ENCODE measurements at places on chromosomes 7 and 10. TPM values are rescaled to one million over a fixed set of nuclear protein-coding genes. Genes with fewer than 3 reads are reported as not detected.

GRCh38 chr10:92965314-92965713 lies 95.3 kb upstream of the CYP26C1 start:
- peak; percentile 67 for DNase-seq

GRCh38 chr7:44736896-44737295 lies 11.8 kb upstream of the ZMIZ2 start:
- no peak for DNase-seq

GRCh38 chr7:11726794-11727155 lies 105.2 kb downstream of the THSD7A start:
- DNase-seq, result peak; percentile 95

DNA sequence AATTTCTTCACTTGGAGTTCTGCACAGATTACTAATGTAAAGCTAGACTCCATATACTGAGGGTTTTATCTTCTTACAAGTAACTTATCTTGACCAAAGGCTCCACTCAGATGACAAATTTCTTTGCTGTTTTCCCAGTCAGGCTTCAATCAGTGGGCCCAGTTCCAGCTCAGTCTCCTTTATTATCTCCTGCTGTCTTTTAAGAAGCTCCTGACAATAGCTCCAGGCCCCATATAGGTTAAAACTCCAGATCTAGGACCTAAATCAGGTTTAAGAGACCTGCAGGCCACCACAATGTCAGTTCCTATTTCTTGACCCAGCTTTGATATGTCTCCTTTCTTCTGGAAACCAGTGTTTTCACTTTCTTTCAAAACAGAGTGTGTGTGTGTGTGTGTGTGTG lies 165.2 kb downstream of the RELN start:
- DNase-seq, result no peak

- no peak for DNase-seq
Measured at GRCh38 chr10:130805635-130806030, 505.9 kb downstream of the TCERG1L start.

DNA sequence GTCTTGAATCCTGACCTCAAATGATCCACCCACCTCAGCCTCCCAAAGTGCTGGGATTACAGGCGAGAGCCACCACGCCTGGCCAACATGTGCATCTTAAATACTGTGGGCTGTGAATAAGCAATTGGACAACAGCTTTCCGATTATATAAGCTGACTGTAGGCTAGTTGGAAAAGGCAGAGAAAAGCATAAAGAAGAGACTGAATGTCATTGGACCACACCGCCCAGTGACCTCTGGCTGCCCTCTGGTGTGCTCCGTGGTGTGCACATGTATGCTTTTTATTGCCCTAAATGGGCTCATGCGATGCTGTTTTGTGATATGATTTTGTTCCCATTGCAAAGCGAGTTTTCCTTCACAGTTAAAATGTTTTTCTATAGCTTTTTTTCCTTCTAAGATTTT lies 15.4 kb upstream of the CSGALNACT2 start:
- peak; percentile 60 for DNase-seq

DNA sequence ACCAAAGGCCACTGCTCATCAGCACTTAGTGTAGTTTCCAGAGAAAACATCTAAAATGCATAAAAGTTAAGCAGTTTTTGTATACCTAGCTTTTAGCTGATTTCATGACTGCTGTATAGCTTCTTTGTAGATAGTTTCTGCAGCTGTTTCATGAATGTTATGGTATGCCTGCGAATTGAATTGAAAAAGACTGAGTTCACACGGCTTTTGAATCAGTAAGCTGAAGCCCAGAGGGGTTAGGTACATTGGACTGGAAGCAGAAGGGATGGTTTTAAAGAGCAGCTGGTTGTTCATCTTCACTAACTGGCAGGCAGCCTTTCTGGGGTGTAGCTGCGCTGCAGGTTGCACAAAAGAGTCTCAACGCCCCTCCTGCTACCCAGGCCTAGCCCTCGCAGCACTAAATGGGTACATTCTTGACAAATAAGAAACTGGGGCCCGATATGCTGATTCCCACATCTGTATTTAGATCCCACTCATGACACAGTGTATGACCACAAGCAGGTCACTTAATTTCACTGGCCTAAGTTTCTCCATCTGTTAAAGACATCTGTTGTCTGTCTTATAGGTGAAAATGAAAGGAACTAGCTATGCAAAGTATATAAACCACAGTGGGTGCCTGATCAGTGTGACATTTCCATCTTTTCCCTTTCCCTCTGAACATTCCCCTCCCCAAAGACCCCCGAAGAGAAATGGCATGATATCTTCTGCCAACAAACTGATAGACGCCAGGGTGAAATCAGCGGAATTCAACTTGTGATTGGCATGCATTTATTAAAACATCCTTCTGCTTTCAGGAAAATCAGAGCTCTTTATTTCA lies 85.9 kb upstream of the AGBL3 start:
- DNase-seq, result peak; percentile 76

GRCh38 chr10:32256613-32257437 lies 90.1 kb downstream of the EPC1 start:
- peak; percentile 52 for DNase-seq

DNA sequence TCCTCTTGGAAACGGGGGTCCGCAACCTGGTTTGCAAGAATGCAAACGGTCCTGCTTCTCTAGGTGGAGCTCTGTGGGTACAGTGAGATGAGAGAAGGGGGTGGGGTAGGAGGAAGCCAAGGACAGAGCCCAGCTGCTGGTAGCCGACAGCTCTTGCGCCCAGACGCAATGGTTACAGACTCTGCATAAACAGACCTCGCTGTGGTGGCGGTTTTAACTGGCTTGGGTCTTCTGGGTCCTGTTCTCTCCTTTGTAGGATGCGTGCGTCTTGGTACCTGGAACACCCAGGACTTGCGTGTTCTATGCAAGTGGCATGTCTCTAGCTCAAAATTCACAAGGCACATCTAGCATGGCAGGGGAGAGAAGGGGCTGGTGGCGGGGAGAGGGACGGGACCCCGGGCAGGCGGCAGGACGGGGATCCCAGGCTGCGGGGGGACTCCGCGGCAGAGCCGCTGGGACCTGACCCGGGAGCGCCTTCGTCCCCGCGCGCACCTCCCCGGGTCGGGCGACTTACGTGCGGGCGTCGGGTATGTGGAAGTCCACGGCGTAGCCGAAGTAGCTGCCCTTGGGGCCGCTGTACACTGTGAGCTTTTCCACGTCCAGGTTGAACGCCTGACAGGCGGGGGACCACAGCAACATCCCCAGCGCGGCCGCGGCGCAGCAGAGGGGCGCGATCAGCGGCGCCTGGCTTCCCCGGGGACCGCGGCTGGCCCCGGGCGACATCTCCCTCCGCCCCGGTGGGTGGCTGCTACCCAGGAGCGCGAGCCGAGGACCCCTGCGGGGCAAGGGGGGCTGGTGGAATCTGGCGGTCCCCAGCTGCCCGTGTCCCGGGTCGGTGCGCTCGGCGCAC lies 448 bp downstream of the ITGA8 start:
- peak; percentile 61 for DNase-seq

DNA sequence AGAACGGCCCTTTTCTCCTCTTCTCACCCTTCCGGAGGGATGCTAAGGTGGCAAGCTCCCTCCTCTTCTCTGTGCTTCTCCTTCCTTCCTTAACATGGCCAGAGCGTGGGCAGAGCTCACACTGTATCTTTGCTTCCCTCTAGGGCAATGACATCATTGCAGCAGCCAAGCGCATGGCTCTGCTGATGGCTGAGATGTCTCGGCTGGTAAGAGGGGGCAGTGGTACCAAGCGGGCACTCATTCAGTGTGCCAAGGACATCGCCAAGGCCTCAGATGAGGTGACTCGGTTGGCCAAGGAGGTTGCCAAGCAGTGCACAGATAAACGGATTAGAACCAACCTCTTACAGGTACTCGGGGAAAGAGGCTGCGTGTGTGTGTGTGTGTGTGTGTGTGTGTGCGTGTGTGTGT lies 36.6 kb downstream of the AP3M1 start:
- DNase-seq, result no peak

GRCh38 chr10:69333205-69333604 lies 54.9 kb downstream of the HK1 start:
- DNase-seq, result no peak

DNA sequence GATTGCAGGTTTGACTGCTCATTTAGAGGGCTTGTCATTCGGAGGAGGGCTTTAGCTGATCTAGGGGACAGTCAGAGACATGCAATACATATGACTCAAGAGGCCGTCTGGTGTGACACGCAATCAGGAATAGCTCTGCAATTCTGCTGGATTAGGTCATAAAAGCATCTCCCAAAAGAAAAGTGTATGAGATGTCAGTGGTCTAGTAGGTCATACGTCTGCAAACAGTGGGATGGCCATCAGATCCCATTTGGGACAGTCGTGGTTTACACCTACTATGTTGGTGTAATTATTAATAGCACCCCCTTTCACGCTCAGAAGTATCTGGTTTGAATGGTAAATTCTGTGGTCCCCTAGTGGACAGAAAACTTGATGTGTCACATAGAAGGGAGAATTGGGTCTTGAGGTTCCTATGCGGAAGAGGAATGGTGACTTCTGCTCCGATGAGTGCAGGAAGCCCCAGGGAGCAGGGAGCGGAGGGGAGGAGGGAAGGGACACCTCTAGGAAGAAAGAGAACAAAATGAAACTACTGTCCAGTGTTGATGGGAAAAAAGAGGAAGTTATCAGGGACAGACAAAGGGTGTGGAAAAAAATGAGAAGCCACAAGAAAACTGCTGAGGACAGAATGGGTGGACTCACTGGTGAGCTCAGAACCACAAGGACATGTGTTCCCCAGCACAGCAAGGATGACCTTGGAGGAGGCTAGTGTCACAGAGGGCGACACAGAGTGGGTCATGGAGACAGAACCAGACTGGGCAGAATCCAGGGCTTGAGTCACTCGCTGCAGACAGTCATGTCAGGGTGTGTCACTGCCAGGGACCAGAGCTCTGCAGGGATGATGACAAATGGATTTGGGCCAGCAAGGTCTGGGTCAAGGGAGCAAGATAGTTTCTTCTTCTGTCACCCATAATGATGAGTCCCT lies 59.9 kb downstream of the MAP3K8 start:
- peak; percentile 78 for DNase-seq

DNA sequence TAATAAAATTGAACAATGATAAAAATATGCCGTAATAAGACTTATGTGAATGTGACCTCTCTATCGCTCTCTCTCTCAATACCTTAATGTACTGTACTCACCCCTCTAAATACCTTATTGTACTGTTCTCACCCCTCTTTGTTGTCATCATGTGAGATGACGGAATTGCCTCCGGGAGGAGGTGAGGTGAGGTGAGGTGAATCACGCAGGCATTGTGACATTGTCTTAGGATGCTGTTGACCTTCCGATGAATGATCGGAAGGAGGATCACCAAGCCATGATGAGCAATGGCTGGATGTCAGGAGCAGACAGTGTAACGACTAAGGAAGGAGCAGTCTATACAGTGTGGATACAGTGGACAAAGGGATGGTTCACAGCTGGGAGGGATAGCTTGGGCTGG lies 87.4 kb upstream of the FAM20C start:
- no peak for DNase-seq

GRCh38 chr7:920351-921070 lies 34.0 kb downstream of the ADAP1 start:
- no peak for DNase-seq

DNA sequence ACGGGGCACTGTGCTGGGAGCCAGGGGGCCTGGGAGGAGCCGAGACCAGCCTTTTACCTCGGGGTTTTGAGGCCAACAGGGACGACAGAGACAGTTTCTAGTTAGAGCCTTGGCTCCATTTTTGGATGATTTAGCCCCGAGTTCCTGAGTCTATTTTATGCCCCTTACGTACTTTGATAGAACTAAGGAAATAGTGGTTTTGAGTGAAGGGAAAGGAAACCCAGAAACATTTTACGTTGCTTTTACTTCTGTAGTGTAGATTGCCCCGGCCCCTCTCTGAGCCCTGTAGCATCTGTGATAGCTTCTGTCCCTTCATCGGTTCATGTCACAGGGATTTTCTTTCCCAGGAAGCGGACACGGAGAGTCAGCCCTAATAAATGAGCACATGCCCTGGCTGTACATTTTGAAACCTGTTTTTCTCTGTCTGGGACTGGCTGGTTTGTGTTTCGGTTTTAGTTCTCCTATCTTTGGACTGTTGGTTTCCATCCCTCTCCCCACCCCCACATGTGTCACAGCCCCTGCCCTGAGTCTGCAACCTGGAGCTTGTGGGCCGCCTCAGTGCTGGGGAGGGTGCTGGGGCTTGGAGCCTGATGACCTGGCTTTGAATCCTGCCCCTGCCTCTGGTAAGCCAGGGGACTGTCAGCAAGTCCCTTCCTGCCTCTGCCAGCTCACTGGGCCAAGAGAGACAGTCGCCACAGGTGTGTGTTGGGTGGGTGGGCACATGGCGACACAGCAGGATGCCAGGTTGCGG lies 6.9 kb upstream of the ORAI2 start:
- peak; percentile 39 for DNase-seq

GRCh38 chr10:3192856-3193635 lies 20.5 kb upstream of the PITRM1 start:
- DNase-seq, result peak; percentile 85

HIF1AN gene
- polyA plus RNA-seq, result 28.9 TPM

CDC14C gene
- not detected for polyA plus RNA-seq

GTF2I gene
- 171 TPM for polyA plus RNA-seq

HSPA12A gene
- polyA plus RNA-seq, result 7.4 TPM

CLDN4 gene
- 0.39 TPM for polyA plus RNA-seq

PDAP1 gene
- 119 TPM for polyA plus RNA-seq

ZCWPW1 gene
- polyA plus RNA-seq, result 5.7 TPM

TAS2R3 gene
- 0.36 TPM for polyA plus RNA-seq

CLCN1 gene
- 2.5 TPM for polyA plus RNA-seq

CCL26 gene
- polyA plus RNA-seq, result 1.2 TPM

VIPR2 gene
- polyA plus RNA-seq, result 8.6 TPM

PRLHR gene
- polyA plus RNA-seq, result not detected

PRRT4 gene
- polyA plus RNA-seq, result 13.3 TPM

SPDYE2 gene
- 1.1 TPM for polyA plus RNA-seq

C10orf71 gene
- 24.6 TPM for polyA plus RNA-seq
